COLO829 (cell line): ENCODE measurements at places on chromosomes 13 and 19.

DNA sequence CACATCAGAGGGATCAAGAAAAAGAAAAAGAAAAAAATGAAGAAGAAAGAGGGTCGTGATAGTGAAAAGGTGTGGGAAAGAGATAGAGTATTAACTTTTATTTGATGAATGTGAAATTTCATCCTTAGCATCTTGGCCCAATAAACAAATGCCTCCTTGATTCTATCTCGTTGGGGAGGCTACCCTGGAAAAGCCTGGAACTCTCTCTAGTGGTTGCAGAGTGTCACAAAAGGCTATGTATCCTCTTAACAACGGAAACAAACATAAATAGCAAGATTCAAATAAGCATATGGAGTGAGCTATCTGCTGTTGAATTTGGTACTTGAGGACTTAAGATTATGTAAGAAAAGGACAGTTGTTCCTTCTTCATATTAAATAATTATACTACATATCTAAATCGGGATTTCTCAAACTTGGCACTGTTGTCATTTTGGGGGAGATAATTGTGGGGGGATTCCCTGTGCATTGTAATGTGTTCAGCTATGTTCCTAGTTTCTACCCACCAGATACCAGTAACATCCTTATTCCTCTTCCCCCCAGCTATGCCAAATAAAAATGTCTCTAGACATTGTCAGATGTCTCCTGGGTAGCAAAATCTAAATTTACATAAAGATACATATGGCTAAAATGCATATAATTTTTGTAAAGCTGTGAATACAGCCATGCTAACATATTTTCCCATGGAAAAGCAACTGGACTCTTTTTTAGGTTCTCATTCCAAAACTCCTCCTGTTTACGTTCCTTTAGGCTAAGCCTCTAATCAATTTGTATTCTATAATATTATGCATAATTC, 557.2 kb downstream of the DCT start:
- DNase-seq = no peak

DNA sequence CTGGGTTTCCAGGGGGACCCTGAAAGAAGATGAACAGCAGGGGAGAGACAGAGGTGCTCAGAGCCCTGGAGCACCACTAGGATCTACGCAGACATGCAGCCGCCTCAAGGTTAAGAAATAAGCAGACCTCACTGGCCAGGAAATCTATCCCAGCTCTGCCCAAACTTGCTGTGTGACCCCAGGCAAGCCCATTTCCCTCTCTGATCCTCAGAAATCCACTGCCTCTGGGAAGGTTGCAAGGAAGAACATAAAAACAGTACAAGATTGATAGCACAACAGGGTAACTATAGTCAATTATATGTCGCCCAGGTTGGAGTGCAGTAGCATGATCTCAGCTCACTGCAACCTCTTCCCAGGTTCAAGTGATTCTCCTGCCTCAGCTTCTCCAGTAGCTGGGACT, 20.8 kb downstream of the COL5A3 start:
- no peak for DNase-seq

DNA sequence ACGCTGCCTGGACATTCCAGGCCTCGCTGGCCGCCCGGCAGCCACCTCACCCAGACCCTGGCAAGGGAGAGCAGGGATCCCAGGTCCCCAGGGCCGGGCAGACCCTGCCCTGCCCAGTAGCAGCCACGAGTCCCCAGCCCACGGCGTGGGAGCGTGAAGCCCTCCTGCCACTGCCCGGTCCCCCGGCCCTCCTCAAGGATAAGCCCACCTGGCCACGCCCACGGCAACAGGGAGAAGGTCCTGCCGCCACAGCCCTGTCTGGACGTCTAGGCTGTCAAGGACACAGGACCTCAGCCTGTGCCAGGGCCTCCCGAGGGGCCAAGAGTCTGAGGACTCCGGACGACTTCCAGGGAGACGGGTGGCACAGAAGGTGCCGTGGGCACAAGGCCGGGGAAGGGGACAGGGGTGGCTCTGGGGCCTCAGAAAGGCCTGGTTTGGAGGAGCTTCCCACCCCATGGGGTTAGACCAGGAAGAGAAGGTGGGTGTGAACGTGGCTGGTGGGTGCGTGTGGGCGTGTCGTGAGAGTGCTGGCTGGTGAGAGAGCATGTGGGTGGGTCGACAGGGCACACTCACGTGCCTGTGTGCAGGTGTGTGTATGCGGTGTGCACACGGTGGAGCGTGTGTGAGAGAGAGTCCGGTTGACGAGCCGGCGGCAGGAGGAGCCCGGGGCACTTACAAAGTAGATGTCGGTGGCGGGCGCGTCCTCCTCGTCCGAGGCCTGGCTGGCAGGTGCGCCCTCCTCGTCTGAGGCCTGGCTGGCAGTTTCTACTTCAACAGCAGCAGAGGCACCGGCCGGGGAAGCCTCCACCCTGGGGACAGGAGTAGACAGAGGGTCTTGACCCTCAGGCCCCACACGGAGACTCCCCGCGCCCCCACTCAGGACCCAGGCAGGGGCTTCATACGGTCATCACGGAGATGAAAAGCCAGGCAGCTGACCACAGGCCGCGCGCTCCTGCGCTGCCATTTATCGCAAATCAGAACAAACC, 11.9 kb upstream of the CACTIN start:
- DNase-seq = no peak

DNA sequence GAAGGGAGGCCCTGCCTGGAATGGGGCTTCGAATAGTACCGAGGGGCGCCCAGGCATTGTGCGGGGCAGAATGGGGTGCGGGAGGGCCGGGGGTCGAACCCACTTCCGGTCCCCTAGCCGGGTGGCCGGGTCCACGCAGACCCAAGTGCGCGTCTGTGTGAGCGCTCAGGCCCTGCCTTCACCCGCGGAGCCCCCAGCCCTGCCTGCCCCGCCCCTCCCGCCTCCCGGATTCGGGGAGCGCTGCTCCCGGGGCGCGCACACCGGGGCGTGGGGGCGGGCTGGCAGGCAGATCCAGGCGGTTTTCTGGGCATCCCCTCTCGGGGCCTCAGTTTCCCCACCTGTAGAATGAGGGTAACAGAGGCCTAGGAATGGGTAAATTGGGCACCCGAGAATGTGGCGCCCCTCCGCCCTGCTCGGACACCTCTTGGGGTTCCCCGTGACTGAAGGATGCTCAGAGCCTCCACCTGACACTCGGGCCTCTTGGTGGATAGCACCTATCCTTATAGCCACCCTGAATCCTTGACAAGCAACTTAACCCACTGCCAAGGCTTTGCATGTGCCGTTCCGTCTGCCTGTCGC, 682 bp downstream of the PIK3R2 start:
- no peak for DNase-seq

DNA sequence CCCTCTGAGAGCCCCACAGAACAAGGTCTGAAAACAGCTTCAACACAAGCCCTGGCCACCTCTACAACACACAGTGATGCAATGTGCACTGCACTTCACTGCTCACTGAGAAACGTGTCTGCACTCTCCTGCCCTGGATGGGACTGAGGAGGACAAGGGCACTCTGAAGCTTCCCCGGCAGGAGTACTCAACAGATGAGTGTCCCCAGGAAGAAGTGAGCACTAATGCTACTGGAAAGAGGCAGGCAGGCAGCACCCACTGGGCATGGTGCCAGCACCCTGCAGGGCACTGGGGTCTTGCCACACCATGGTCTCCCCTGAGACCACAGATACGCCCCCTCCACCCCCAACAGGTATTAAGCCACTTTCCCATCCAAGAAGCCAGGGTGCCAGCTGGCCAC, 17.7 kb upstream of the SLC35E1 start:
- DNase-seq = no peak

- no peak for DNase-seq
Measured at GRCh38 chr13:80952158-80952557, 611.2 kb upstream of the SPRY2 start.

GRCh38 chr13:62280590-62280989, 864.9 kb upstream of the PCDH20 start:
- no peak for DNase-seq

- no peak for DNase-seq
Measured at GRCh38 chr19:31174948-31175347, 174.3 kb downstream of the TSHZ3 start.

GRCh38 chr19:3100331-3100730, 6.2 kb downstream of the GNA11 start:
- DNase-seq = no peak

DNA sequence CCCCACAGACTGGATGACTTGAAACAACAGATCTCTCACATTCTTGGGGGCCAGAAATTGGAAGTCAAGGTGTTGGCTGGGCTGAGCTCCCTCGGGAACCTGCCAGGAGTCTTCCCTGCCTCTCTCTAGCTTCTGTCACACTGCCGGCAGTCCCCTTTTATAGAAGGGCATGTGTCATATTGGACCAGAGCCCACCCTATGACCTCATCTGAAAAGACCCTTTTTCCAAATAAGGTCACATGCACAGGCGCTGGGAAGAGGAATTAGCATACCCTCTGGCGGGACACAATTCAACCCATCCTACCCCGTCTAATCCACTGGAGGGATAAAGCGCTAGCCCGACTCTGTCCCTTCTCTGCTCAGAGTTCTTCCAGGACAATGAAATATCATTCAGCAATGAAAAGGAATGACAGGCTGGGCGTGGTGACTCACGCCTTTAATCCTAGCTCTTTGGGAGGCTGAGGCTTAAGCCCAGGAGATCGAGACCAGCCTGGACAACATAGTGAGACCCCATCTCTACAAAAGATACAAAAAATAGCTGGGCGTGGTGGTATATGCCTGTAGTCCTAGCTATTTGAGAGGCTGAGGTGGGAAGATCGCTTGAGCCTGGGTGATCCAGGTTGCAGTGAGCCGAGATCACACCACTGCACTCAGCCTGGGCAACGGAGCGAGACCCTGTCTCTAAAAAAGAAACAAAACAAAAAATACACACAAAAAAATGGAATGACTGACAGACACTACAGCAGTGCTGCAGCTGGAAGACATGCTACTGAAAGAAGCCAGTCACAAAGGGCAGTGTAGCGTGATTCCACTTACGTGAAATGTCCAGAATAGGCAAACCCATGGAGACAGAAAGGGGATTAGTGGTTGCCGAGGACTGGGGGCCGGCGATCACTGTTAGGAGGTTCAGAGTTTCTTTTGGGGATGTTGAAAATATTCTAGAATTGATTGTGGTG, 28.5 kb downstream of the MEIS3 start:
- no peak for DNase-seq

DNA sequence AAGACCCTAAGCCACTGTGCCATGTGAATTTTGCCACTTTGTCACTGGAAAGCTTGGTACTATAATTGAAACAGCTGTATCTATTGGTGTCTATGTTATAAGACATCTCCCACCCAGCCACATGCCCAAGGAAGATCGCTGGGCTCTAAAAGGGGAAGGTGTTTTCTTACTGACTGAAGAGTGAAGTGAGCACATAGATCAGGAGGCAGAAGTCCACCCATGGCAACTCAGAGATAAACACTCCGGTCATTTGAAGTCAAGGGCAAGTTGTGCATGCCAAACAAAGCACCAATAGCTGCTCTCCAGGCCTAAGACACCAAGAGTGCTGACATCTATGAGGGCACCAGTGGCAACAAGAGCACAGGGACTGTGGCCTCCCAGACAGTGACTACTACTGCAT, 153.8 kb downstream of the KCTD12 start:
- DNase-seq = no peak

DNA sequence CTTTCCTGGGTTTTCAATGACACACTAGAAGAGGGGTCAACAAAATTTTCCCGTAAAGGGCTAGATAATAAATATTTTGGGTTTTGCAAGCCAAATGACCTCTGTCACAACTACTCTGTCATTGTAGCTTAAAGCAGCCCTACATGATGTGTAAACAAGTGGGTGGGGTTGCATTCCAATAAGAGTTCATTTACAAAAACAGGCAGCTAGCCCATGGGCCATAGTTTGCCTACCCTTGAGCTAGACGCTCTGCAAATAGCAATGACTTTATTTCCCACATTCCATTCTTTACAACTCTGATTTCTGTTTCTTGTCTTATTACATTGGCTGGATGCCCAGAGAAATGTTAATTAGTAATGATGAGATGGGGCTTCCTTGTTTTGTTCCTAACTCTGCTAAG, 76.0 kb downstream of the ZNF557 start:
- DNase-seq = no peak

- no peak for DNase-seq
Measured at GRCh38 chr13:30545320-30545719, 72.4 kb upstream of the USPL1 start.

- no peak for DNase-seq
Measured at GRCh38 chr13:68749796-68750195, 1357.8 kb upstream of the ATXN8OS start.

DNA sequence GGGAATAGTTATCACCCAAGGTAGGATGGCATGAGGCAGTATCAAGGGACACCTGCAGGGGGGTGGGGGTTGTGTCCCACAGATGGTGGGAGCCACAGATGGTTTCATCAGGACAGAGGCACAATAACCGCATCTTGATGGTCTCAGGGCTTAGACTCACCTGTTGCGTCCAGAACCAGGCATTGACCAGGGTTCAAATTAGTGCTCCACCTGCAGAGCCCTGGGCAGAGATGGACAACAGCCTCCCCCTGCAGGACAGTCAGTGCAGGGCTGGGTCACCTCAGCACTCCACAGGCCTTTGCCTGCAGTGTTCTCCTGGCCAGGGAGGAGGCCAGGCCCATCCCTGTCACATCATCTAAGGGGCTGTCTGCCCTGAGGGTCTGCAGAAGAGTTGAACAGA, 14.5 kb upstream of the CEACAM1 start:
- DNase-seq = no peak

GRCh38 chr13:33185853-33186252, 99.7 kb downstream of the STARD13 start:
- DNase-seq = no peak

DNA sequence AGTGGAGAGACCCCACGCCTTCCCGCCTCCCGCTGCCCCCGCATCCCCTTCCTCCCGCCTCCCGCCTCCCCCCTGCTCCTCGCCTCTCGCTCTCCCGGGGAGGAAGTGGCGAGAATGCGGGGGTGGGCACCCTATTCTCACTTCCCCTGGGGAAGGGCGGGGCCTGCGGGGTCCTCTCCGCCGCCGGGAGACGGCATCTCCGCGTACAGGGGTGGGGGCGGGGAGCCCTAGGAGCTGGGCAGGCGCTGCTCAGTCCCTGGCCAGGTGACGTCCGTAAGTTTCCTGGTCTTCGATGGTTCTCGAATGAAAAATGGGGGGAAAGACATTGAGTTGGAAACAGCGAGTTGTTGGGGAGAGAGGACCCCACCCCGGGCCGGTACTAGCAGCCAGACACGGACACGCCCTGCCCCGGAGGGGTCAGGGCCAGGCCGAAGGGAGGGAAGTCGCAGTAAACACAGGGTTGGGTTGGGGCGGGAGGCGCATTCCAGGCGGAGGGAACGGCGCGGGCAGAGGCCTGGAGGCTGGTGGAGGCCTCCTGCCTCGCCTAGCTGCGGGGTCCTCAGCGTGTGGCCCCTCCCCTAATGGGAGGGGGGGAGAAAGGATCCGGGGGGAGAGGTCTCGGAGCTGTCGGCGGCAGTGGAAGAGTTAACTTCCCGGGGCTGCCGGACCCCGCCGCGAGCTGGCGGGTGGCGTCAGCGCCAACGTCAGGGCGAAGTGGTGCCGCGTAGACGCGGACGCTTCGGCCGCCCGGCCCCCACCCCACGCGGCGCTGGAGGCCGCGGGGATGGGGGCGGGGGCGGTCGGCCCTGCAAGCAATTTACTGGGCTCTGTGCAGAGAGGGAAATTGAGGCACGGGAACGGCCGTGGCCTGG, 10.4 kb upstream of the JUND start:
- peak; percentile 47 for DNase-seq
